WERI-Rb-1 (cell line): ENCODE measurements at places on chromosomes 5 and 9.

DNA sequence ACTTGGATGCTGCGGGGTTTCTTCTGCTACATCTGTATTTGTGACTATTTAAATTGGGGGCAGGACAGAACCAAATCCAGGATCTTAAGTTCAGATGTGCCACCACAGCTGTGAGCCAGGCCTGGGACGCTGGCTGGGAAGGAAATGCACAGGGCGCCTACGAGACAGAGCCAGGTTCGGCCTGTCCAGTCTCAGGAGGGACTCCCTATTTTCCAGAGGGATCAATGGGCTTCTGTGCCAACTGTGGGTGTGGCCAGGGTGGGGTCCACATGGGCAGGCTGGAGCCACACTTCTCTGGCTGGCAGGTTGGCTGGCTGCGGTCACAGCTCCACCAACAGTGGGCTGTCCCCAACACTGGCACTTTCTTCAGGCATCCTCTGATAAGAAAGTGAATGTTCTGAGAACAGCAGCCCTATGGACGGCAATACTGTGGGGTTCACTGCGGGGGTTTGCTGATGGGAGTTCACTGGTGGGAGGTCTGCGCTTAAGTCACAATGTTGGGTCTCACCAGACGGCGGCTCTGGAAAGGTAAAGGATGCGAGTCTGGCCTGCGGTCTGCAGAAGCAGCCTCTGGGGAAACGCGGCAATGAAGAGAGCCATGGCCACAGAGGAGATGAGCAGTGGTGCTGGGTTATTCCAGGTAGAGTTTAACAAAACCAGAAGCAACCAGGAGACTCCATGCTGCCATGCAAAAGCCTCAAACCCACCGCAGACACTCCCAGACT lies 78.1 kb downstream of the DAP start:
- no peak for DNase-seq

- peak; percentile 81 for DNase-seq
Measured at GRCh38 chr5:141512390-141512910, 23.6 kb downstream of the PCDHGC5 start.

- no peak for DNase-seq
Measured at GRCh38 chr9:75482566-75482965, 394.3 kb downstream of the OSTF1 start.

- peak; percentile 22 for DNase-seq
Measured at GRCh38 chr5:142587354-142587965, 98.4 kb downstream of the FGF1 start.

DNA sequence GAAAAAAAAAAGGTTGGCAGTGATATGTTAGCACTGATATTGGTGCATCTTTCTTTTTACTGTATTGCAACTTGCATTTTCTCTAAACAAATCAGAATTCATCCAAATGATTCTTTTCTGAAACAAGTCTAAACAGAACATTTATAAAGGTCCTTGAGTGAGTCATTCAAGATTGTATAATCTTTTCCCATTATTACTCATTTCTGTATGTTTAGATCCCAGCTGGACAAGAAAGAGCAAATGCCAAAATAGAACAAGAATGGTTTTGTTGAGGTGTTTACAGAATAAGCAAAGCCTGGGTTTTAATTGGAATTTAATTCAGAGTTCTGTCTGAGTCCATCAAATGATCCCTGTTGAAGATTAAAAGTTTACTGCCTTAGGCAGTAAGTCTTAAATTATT lies 112.3 kb downstream of the VCAN start:
- DNase-seq = no peak

- DNase-seq = no peak
Measured at GRCh38 chr9:126973651-126974529, 59.3 kb downstream of the RALGPS1 start.

GRCh38 chr5:54276048-54276447 lies 34.3 kb downstream of the ARL15 start:
- no peak for DNase-seq

- DNase-seq = no peak
Measured at GRCh38 chr9:2991292-2991691, 147.4 kb upstream of the PUM3 start.

DNA sequence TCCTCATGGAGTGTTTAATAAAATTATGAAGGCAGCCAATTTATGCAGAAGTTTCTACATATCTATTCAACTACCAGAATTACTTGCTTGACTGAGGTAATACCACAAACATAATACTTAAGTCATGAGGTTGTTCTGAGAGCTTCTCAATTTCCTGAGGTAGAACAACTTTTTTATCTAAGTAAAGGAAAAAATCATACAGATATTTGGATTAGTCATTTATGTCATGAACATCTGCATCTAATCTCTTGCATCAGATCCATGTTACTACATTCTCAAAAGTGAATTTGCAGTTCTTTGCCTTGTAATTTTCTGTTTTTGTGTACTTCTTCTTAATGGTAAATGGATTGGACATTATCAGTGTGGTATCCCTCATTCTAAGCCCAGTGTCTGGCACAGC lies 60.4 kb upstream of the RGMB start:
- DNase-seq = no peak

DNA sequence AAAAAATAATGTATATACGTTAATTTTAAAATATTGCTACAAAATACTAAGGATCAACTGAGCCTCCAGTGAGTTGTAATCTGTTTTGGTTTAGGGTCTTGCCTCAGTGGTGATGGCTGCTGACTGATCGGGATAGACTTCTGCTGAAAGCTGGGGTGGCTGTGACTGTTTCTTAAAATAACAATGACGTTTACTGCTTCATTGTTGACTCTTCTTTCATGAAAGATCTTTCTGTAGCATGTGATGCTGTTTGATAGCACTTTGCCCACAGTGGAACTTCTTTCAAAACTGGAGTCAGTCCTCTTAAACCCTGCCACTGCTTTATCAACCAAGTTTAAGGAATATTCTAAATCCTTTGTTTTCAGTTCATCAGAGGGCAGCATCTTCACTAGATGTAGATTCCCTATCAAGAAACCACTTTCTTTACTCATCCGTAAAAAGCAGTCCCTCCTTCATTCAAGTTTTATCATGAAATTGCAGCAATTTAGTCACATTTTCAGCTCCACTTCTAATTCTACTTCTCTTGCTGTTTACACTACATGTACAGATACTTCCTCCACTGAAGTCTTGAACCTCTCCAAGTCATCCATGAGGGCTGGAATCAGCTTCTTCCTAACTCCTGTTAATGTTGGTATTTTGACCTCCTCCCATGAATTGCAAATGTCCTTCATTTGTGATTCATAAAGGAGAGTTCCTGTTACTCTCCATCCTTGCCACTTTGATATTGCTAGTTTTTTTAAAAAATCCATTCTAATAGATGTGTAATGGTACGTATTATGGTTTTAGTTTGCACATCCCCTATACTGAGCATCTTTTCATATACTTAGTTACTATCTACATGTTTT lies 41.5 kb upstream of the PTPDC1 start:
- no peak for DNase-seq
